ENCODE measurements at places on chromosomes 11 and 22.
A peak's percentile ranks its signal among the peaks of the same experiment; 100 is the strongest.

DNA sequence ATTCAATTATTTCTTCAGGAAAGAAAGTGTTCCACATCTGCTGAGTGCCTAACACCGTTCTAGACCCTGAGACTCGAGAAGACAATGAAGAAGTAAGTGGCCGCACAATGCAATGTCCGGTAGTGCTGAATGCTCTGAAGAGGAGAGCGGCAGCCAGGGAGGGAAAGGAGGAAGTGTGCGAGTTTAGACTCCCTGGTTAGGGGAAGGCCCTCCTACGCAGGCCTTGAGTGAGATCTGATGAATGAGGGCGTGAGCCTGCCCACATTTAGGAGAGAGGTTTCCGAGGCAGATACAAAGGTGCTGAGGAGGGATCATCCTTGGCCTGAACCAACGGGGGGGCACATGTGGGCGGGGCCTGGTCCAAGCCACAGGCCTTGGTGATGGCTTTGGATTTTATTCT is 558.6 kb downstream of the NTM start:
- no peak for DNase-seq

DNA sequence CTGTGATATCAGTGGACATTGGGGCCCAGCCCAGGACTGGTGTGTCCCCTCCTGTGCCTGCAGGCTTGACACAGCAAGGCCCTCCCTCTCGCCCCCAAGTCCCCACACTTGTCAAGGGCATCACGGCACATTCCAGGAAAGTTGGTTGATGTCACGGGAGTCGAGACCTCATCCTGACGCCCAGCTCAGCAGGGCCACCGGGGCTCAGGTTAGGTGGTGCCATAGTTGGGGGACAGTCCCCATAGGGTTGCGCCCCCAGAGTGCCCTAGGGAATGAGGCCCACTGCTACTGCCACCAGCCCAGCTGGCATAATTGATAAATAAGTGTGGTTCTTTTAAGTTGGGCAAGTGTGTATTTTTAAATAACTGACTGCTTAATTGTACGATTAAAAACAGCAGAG is 28.3 kb upstream of the GRAMD4 start:
- no peak for DNase-seq

- no peak for DNase-seq
Observed at GRCh38 chr11:14022821-14023220, 60.3 kb downstream of the SPON1 start.

GRCh38 chr11:74685338-74685737 is 45.9 kb downstream of the CHRDL2 start:
- DNase-seq = no peak

GRCh38 chr22:22849640-22850610 is 37.7 kb upstream of the IGLL5 start:
- DNase-seq = no peak

- no peak for DNase-seq
Observed at GRCh38 chr11:17443423-17443822, 33.2 kb downstream of the ABCC8 start.

DNA sequence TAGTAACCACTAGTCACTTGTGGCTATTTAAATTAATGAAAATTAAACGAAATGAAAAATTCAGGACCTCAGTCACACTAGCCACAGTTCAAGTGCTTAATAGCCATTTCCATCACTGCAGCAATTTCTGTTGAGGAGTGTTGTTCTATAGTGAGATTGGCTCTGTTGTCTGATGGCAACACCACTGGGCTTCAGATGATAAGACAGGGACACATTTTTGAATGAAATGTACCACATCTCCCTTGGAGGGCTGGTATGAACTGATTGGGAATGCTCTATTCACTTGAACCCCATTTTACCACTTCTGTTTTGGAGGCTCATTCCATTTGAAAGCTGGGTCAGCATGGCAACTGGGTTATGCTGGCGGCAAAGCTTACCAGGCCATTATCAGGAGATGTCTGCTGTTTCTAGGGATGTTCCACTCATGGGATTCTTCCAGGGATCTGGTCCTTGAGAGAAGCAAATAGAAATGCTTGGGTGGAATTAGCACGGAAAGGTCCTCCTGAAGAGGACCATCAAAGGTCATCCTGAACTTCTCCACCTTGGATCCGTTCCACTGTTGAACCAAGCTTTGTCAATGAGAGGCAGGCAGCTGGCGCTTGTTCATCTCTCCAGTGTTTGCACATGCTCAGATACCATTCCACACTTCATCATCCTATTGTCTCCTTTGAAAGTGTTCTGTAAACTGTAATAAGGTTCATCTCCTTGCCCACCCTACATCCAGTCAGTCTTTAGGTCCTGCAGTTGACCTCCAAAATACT is 7.6 kb downstream of the AMOTL1 start:
- DNase-seq = no peak

- no peak for DNase-seq
Observed at GRCh38 chr11:120869516-120870011, 154.3 kb upstream of the TBCEL start.

- no peak for DNase-seq
Observed at GRCh38 chr22:36493690-36494110, 12.3 kb upstream of the TXN2 start.

DNA sequence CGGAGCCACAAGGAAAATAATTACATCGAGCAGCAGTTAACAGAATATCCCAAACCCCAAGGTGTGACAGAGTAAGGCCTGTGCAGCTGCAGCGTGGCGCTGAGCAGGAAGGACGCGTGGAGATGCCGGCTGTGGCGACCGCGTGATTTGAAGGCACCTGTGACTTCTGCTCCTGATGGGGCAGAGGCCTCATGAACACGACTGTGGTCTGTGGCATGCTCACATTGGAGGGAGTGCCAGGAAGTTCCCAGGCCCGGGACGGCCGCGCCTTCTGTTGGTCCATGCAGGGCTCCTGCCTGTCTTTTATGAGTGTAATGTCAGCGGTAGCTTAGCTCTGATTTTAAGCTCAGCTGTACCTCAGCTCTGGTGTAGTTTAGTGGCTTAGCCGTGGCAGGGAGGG is 50.4 kb downstream of the TPCN2 start:
- DNase-seq = no peak

GRCh38 chr11:69032833-69033232 is 15.9 kb upstream of the TPCN2 start:
- DNase-seq = no peak

- DNase-seq = no peak
Observed at GRCh38 chr11:45736424-45736823, 68.5 kb upstream of the SLC35C1 start.

DNA sequence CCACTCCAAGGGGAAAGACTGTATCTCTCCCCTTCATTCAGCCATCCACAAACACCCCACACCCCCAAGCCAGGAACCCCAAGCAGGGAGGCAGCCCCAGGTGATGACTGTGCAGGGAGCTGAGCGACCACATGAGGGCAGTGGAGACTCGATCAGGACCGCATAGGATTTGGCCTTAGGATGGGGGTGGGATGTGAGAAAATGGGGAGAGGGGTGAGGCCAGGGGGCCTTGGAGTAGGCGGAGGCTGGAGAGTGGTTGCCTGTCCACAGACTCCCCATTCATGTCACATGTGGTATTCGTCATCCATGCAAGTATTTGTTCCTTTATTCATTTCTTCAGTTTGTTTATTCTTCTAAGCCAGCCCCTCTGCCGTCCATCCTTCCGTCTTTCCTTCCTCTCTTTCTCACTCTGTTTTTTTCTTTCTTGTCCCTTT is 2.7 kb upstream of the RHOD start:
- peak; percentile 86 for DNase-seq

- DNase-seq = no peak
Observed at GRCh38 chr11:6565988-6566703, 37.3 kb downstream of the RRP8 start.

- DNase-seq = no peak
Observed at GRCh38 chr22:31442768-31443489, 43.5 kb downstream of the DRG1 start.

GRCh38 chr22:47249370-47249928 is 487.0 kb downstream of the TBC1D22A start:
- DNase-seq = no peak

DNA sequence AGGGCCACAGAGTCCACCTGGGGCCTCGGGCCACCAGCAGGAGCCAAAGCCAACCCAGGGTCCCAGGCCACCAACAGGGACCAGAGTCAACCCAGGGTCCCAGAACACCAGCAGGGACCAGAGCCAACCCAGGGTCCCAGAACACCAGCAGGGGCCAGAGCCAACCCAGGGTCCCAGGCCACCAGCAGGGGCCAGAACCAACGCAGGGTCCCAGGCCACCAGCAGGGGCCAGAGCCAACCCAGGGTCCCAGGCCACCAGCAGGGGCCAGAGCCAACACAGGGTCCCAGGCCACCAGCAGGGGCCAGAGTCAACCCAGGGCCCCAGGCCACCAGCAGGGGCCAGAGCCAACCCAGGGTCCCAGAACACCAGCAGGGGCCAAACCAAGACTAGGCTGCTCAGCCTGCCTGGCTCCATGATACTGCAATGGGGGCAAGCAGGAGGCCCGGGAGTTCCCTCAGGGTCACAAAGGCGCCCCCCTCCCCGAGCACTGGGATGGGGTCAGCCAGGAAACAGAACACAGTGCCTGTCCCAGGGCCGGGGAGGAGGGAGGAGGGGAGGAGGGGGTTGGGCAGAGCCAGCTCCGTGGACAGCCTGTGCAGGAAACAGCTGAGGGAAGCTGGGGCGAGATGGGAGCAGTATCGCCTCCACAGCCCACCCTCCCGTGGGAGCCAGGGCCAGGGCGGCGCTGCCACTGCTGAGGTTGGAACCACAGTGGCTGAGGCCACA is 62.0 kb upstream of the PRR5 start:
- DNase-seq = no peak

DNA sequence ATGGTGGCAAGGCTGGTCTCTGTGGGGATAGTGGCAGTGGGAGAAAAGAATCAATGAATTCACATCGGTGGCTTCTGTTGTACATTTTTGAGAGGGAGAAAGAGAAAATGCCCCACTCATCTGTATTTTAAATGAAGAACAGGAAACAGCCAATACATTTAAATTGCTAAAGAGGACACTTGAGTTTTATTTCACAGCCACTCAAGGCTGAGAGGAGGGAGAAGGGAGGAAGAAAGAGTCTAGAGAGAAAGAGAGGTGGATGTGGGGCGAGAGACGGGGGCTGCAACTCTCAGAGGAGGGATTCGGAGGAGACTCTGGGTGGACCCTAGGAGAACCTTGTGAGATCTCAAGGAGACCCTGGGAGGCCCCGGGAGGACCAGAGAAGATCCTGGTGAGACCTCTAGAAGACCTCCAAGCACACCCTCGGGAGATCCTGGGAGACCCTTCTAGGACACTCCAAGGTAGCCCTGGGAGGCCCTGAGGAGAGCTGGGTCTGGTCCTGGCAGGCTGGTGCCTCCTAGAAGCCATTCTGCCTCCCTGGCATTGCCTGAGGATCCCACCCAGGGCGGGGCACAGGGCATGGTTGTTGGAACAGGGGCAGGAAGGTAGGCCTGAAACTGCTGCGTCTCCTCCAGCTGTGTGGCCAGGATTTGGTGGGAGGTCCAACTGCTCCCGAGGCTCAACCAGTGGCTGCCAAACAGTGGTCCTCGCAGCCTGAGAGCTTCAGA is 91.0 kb upstream of the SHISAL1 start:
- DNase-seq = no peak

DNA sequence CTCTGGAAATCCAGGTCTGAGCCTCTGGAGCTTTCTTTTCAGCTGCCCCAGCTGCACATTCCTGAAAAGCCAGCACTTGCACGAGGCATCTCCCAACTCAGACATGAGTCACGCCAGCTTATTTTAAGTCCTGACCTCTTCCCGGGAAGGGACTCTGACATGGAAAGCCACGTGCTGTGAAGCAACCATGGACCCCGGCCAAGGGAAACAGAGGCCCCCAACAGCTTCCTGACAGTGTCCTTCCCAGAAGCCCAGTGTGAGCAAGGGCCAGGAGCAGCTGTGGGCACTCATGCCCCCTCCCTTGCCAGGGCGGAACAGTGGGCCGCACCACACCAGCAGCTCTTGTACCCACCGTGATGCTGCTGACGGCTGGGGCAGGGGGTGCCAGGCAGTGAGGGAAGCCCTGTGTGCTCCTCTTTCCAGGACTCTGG is 118.8 kb upstream of the CADM1 start:
- peak; percentile 52 for DNase-seq

DNA sequence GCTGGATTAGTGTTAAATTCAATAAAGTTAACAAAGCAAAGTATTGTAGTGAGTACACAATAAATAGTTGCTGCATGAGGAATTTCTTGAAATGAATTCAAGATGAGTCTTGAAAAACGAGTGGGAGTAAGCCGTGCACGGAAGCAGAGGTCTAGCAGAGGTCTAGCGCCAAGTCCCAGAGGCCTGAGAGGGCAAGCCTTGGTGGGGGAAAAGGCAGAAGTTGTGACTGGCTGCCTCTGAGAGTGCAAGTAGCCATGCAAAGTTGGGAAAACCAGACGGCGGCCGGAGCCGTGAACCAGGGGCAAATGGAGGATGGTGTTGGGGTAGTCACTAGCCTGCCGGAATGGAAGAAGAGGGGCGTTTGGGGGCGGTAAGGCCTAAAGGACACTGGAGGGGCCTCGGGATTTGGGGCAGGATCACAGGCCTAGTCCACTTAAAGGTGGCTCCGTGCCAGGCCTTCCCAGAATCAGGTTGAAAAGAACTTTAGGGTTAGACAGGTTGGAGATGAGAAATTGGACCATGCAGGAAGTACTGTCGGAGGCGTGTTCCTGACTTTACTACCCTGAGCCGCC is 379 bp upstream of the SLC3A2 start:
- DNase-seq = peak; percentile 86

Data from GM03348 (cell line).